ENCODE measurements at places on chromosomes 5 and 9.

- peak; percentile 48 for DNase-seq
Measured at GRCh38 chr9:138020795-138021182, 143.2 kb downstream of the CACNA1B start.

DNA sequence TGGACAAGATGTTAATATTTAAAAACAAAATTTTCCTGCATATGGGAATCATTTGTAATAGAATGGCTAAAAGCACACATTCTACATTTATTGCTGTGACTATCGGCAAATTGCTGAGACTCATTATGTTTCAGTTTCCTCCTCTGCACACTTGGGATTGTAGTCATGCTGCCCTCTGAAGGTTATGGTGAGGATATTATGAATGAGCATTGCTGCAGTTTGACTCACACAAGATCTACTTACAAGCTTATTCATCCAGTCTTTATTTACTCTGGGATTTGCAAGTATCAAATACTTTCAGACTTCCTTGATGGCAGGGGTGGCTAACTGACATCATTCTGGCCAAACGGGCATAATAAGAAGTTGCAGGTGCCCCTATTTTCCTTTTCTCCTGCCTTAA lies 9.5 kb upstream of the NFIL3 start:
- no peak for DNase-seq

DNA sequence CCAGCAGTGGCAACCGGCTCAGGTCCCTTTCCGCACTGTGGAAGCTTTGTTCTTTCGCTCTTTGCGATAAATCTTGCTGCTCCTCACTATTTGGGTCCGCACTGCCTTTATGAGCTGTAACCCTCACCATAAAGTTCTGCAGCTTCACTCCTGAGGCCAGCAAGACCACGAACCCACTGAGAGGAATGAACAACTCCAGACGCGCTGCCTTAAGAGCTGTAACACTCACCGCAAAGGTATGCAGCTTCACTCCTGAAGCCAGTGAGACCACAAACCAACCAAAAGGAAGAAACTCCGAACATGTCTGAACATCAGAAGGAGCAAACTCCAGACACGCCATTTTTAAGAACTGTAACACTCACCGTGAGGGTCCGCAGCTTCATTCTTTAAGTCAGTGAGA lies 103.5 kb downstream of the GLIS3 start:
- no peak for DNase-seq

- no peak for DNase-seq
Measured at GRCh38 chr5:3598207-3598606, 2.6 kb downstream of the IRX1 start.

DNA sequence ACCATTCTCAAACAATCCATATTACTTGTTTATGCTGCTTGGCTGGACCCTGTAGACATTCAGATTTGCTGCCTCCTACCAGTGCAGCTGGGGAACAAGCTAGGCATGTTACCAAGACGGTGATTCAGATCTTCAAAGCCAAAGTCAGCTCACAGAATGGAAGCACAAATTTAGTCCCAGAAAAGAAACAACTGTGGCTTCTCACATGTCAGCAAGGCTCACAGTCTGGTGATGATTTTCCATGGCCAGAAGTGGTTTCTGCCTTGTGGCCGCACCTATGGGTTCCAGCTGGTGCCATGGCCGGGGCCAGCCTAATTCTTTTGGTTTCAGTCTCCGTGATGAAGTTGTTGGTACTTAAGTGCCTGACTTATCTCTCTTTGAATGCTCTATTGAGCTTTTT lies 182.2 kb downstream of the TMC1 start:
- no peak for DNase-seq

DNA sequence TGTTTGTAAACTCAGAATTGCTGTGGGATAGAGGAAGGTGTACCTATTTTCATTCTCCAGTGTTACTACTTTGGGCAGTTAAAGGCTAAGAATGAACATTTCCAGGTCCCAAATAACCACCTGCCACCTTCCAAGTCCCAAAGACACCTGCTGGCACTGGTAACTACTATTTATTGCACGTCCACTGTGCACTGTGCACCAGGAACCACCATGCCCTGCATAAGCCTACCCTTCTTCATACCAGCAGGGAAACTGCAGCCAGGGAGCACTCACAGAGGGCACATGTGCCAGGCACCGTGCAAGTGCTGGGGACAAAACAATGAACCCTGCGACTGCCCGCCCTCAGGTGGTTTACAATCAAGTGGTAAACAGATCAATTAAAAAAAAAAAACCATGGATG lies 34.9 kb downstream of the RAPGEF1 start:
- DNase-seq = no peak

GRCh38 chr9:124828489-124829333 lies 24.5 kb upstream of the WDR38 start:
- DNase-seq = no peak

GRCh38 chr5:75601996-75602395 lies 9.3 kb upstream of the ANKDD1B start:
- DNase-seq = no peak

All from sigmoid colon (tissue), 7 donors.